ENCODE measurements at places on chromosomes 7 and 10.

- DNase-seq, result no peak
These were observed 10.1 kb downstream of the TBC1D12 start for GRCh38 chr10:94412449-94412848.

DNA sequence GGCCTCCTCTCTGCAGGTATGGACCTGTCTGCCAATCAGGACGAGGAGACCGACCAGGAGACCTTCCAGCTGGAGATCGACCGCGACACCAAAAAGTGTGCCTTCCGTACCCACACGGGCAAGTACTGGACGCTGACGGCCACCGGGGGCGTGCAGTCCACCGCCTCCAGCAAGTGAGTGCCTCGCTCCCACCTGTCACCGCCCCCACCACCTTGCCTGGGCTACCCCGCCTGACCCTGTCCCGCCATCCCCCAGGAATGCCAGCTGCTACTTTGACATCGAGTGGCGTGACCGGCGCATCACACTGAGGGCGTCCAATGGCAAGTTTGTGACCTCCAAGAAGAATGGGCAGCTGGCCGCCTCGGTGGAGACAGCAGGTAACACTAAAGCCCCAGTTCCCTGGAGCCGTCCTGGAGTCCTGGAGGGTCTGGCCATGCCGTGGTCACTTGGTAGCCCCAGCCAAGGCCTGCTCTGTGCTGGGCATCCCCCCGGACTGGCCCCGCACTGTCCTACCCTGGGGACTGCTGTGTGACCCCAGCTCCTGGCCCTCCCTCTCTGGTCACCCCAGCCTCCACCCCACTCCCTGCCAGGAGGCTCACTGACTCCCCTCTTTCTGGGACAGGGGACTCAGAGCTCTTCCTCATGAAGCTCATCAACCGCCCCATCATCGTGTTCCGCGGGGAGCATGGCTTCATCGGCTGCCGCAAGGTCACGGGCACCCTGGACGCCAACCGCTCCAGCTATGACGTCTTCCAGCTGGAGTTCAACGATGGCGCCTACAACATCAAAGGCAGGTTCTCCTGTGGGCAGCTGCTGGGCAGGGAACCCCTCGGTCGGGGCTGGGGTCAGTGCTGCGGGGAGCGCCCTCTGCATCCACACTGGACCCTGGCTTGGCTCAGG lies 178.0 kb downstream of the RNF216 start:
- DNase-seq, result no peak

DNA sequence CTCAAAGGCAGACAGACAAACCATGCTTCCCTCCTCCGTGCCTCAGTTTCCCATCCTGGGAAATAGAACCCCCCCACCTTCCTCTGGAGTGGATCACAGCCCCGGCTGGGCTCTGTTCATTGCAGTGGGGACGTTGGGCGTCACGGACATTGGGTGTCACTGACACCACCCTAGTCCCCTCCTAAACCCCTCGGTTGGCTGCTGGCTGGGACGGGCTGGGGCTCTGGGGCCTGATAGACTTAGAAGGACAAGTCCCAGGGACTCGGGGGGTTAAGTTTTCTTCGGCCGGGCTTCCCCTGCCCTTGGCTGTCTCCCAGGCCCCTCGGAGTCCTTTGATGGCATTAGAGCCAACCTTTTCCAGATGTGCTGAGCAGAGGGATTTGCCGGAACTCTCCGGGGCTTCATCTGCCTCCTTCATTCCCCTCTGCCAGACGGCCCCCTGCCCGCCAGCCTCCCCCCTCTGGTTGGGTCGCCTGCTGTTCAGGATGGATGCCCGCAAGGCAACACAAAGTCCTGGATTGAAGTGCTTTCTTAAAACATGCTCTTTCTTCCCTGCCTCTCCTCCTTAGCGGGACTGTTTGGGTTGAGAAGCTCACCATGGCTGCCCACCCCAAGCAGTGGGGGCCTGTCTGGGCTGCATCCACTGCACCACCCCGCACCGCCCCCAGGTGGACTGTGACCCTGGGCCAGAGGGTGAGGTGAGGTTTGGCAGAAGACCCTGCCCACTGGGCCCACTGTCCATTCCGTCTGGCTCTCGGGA lies 73.0 kb downstream of the COL26A1 start:
- peak; percentile 60 for DNase-seq

DNA sequence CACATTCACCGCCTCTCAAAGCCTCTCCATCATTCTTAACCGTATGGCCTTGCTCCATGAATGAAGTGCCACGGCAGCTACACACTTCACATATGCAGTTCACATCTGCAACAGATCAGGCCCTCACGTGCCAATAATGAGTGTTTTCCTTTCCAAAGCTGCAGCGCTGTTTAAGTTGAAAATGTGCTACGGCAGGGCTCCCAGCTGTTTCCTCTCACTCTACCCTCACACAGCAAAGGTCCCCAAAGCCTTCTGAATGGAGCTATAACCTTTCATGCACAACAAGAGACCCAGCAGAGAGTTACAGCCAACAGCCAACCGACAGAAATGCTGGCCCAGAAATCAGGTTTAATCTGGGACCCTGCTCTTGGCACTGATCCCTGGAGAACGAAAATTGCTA lies 236.1 kb downstream of the ELMO1 start:
- DNase-seq, result no peak

- no peak for DNase-seq
These were observed 107.8 kb upstream of the PPP1R3A start for GRCh38 chr7:114026486-114027089.

DNA sequence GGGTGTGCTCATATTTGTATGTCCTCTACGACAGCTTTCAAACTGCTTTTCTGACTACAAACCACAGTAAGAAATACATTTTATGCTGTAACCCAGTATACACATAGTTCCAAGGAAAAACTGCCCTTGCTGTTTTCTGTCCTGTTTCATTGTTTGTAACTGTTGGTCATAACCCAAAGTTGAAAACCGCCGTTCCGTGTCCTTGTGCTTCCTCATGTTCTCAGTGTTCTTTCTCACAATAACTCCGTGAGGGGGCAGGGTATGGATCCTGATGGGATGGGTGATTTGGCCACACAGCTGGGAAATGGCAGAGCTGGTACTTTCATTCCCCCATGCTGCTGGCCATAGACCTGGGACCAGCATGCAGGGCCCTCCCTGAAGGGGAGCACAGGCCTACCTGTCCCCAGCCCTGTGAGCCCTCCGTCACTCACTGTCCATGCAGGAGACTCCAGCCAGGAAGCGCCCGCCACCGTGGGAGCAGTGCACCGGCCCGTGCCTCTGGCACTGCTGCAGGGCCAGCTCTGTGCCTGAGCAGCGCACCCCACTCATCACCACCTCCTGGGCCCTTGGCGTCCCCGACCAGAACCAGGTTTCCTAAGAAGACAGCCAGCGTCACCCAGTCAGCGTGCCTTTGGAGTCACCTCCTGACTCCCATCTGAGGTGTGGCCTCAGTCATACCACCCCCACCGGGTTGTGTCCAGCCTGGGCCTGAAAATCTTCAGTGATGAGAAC lies 12.7 kb downstream of the LOXL4 start:
- peak; percentile 31 for DNase-seq

- DNase-seq, result no peak
These were observed 122.2 kb downstream of the TSPAN12 start for GRCh38 chr7:120735791-120736190.

- DNase-seq, result peak; percentile 37
These were observed 2.6 kb downstream of the CAMK2B start for GRCh38 chr7:44322631-44323363.

DNA sequence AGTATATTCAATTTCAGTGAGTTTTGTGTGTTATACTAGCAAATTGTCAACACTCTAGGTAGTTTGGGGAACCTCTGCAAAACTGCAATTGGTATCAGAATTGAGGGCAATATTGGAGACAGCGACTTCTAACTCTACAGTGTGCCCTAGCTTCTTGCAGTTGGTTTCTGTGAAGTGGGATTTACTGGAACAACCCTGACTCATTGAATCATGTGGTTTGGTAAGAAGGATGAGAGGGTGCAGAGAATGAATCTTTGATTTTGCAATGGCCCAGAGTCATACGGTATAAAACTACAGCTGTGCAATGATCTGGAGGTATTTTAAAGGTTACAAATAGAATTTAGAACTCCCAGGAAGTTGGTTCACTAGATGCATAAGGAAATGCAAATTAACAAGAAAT lies 129.1 kb upstream of the PPP1R3A start:
- DNase-seq, result no peak

DNA sequence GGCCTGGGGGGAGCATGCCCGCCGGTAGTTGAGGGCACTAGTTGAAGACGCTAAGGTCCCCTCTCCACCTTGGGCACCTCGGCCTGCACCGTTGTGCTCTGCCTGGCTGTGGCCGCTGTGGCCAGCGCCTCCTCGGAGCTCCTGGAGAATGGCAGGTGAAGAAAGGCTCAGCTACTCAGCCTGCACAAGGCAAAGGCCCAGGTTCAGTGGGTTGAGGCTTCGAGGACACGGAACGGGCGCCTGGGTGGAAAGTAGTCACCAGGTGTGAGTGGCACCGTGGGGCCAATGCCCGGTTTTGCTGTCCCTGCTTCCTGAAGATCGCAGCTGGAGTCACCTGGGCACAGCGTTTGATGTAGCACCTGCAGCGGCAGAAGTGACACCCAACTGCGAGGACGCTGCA lies 12.4 kb upstream of the ZNF716 start:
- DNase-seq, result no peak

DNA sequence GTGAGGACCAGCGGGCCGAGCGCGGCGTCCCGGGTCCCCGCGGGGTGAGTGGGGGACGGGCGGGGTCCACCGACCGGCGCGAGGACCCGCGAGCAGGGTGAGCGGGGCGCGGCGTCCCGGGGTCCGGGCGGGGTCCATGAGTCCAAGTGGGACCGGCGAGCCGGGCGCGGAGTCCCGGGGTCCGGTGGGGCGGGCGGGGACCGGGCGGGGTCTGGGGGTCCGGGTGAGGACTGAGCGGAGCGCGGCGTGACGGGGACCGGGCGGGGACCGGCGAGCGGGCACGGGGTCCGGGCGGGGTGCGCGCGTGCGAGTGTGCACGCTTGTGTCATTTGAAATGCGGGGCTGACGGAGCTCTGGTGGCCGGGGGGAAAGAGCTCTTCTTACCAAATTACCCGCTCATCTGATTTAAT lies 765 bp downstream of the CELF2 start:
- no peak for DNase-seq

GRCh38 chr7:1237704-1238255 lies 5.1 kb downstream of the UNCX start:
- no peak for DNase-seq

- no peak for DNase-seq
These were observed 91.2 kb upstream of the INSIG1 start for GRCh38 chr7:155206318-155207020.

DNA sequence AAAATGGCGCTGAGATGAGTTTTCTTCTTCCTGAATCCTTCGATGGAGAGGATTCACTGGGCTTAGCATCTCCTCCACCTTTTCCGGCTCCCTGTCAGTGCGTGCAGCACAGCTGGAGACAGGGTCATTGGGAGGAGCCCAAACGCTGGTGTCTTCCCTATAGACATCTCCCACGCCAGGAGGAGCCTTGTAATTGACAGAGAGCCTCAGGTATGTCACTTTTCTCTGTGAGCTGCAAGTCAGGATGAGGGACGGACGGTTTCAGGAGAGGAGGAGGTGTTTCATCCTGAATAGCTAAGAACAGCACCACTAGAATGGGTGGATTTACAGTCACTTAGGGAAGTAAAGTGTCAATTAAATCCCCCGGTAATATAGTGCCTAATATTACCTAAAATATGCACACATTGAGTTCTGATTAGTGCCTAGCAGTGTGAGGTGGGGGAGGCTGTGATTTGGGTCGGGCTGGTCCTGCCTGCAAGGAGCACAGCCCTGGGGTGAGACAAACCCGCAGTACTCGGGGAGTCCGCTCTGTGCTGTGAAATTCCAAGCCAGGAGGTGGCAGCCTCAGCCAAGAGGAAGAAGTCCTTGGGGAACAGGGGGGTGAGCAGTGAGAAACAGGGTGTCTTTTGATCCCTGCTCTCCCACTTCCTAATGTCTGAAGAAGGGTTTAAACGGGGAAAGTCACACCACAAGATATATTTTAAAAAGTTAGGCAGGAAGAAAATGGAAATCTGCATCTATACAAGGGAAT lies 28.2 kb downstream of the IL15RA start:
- peak; percentile 71 for DNase-seq

DNA sequence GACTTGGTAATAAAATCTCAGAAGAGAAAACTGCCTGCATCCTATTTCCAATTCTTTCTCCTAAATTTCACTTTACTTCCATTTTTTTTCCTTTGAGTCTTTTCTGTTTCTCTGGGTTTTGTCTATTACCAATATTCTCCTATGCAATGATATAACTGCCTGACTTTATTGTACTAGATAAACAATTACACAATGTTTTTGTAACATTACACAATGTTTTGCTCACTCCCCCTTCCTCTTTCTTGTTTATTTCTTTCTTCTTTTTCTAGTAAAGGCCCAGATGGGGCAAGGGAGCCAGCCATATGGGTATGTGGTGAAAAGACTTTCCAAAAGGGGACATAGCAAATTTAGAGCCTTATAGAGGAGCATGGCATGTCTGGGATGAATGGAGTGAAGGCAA lies 278.7 kb upstream of the PHYHIPL start:
- no peak for DNase-seq

DNA sequence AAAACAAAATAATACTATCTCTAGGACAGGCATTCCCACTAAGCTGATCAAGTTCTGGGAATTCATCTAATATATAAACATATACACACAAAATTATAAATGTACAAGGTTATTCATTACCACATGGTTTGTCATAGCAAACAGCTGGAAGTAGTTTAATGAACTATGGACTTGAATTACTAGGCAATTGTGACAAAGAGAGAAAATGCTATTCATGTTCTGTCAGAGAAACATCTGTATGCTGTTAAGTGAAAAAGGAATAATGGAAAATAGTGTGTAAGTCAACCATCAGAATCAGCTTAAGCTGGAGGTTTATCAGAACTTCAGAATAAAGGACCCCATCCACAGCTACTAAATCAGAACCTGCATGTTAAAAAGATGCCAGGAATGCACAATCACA lies 2.8 kb downstream of the ZNF248 start:
- no peak for DNase-seq

Measured in ecto neural progenitor cell (in vitro differentiated cells).